ENCODE measurements at places on chromosomes 1 and 21. TPM values are rescaled to one million over a fixed set of nuclear protein-coding genes. Genes with fewer than 3 reads are reported as not detected.

GRCh38 chr1:39509360-39510009 is 18.0 kb downstream of the BMP8A start:
- peaks cover under 1% of the 10 kb centered on the region for H3K4me1 ChIP-seq
- H3K27ac ChIP-seq: no peak overlapping the region
- H3K4me3 ChIP-seq: no peak overlapping the region

- no peak for DNase-seq
- no peaks in the 10 kb centered on the region for H3K36me3 ChIP-seq
- no peaks in the 10 kb centered on the region for H3K4me1 ChIP-seq
Observed at GRCh38 chr1:30303387-30303786, 420.0 kb downstream of the MATN1 start.

The ZBTB21 gene
- 7.9 TPM for total RNA-seq

The OXCT2 gene
- 0.55 TPM for total RNA-seq

All from sigmoid colon (tissue), 7 donors.